ENCODE measurements at places on chromosomes 12 and 14.

- DNase-seq = no peak
Measured at GRCh38 chr12:59084511-59085375, 164.4 kb upstream of the LRIG3 start.

DNA sequence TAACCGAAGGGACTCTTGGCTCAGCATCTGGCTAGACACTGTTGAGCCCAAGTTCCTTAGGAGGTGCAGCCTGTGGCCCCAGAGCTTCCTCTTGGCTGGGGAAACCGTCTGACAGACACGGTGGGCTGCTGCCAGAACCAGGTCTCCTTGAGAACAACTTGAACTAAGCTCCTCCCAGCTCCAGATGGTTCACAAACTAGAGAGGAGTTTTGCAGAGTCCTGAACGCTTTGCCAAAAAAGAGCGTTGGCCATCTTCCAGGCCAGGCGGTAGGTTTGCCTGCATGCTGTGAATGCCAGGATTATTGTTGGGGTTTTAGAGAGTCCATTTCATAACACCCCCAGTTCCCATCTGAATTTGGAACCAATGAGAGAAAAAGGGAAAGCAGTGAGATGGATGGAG, 399.8 kb downstream of the RGS6 start:
- no peak for DNase-seq

GRCh38 chr12:886206-886605, 63.3 kb downstream of the RAD52 start:
- DNase-seq = no peak

DNA sequence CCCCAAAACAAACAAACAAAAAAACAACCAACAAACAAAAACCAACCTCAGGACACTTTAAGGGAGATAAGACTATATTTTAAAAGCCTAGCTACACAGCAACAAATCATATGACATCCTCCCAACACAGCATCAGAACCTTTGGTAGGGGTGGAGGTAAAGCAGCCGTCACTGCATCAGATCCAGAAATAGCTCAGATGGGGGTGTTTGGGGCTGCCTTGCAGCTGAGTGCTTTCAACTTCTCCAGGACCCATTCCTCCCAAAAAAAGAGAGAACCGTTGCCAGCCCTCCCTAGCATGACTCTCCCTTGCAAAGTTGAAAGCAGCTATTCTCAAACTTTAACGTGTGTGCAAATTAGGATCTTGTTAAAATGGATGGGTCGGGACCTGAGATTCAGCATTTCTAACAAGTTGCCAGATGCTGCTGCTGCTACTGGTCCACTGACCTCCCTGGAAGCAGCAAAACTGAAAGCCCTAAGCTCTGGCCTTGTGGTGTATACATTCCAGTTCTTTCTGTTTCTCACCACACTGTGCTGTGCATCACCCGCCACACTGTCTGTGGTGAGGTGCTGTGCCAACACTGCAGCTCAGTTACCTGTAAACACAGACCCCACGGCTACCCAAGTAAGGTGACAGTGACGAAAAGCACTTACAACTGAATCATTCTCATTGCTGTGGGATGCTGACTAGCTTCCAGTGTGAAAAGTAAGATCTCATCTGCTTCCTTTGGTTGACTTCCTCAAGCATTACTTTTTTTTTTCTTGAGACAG, 54.0 kb downstream of the SLC38A1 start:
- DNase-seq = no peak

- no peak for DNase-seq
Measured at GRCh38 chr12:119836781-119837180, 40.3 kb downstream of the CIT start.
